Activated CD4-positive, alpha-beta T cell treated with anti-CD3 and anti-CD28 coated beads, Interleukin-2, amount 50 U/mL, for 4 hours (primary cell): ENCODE measurements at places on chromosomes 6 and 20.
A peak's percentile ranks its signal among the peaks of the same experiment; 100 is the strongest.

DNA sequence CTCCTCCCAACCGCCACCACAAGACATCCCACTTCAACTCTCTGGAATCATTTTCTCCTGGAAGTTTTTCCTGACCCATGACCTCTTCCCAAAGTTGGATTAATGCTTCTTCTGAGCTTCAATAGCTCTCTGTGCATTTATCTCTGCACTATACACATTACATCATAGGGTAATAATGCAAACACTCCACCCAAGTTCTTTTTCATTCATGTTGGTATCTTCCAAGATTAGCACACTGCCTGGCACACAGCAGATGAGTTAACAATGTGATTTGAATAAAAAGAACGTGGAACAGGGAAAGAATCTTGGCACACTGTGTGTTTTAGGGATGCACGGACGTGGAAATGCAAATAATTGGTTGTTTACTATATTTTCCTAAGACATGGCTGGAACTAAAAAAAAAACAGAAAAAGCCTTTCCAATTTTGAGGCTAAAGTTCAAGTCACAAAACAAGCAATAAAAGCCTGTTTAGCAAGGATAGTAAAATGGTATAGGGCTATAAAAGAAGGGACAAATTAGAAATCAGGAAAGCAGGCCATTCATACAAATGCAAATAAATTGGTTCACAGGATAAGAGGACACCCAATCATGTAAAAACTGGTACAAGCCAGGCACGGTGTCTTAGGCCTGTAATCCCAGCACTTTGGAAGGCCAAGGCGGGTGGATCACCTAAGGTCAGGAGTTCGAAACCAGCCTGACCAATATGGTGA is 1.6 kb upstream of the FAM135A start:
- no peak for DNase-seq

DNA sequence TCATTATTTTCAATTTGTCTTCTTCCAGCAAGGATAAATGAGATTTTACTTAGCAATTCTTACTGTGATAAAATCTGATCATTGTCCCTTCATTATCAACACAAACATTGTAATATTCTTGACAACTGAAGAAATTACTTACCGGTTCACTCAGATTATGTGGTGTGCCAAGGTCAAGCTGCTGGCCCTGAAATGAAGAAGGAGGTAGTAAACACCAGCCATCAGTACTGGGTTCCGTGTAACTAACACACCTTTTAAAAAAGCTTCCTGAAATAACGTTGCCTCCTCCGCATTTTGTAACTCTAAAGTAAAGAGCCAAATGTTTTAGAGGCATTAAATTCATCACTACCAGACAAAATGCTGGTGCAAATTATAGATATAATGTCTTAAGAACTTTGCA is 7.4 kb downstream of the ROS1 start:
- no peak for DNase-seq

DNA sequence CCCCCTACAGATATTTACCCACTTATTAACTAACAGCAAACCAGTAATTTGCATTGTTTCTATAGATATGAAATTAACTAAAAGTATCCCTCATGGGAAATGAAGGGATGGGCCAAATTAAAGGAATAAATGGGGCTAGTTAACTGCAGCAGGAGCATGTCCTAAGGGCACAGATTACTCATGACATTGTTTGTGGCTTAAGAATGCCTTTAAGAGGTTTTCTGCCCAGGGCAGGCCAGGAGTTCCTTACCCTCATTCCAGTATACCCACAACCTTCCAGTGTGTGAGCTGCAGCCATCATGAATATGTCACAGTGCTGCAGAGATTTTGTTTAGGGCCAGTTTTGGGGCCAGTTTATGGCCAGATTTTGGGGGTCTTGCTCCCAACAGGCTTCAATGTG is 1101.9 kb downstream of the PRIM2 start:
- DNase-seq, result no peak

- no peak for DNase-seq
Observed at GRCh38 chr20:37244572-37244957, 17.0 kb downstream of the GHRH start.

DNA sequence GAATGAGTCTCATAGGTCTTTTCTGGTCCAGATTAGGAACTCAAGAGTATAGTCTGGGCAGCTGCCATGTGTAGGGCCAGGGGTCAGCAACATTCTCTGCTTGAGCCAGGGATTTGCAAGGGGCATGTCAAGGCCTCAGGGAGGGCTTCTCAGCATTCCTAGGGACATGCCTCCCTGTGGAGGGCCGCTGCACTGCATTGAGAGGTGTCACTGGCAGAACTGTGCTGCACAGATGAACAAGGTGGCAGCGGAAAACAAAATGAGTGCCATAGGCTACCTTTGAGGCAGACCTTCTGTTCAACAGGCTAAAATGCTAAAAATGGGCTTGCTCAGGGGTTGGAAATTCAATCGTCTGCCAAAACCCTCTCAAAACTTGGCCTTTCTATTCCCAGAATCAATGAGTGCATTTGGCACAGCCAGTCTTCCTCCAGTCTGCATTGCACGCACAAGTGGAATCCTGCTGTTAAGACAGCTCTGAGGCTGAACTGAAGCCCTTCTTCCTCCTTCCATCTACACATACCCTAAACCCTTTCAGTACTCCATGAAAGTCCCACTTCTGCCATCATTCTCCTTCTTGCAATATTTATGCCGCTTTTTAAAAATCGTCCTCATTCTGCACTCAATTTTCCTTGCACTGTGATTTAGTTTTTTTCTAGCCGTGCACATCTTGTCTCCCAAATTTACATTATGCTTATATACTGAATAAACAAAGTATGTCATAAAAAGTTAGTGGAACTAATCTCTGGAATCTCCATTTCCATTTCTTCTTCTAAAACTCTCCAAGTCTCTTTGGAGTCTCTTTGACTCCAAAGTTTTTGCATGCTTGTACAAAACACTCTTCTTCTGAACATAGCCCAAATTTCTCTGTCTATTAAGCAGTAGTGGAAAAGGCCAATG is 51.7 kb downstream of the SLC26A8 start:
- DNase-seq, result no peak

GRCh38 chr6:108497883-108498282 is 62.8 kb upstream of the FOXO3 start:
- DNase-seq, result no peak

GRCh38 chr20:2729791-2730190 is 37.2 kb downstream of the EBF4 start:
- DNase-seq, result no peak

- no peak for DNase-seq
Observed at GRCh38 chr6:168083514-168083885, 4.5 kb upstream of the FRMD1 start.

GRCh38 chr6:161373905-161374451 is 100.1 kb upstream of the AGPAT4 start:
- DNase-seq, result peak; percentile 50
